Stimulated activated CD4-positive, alpha-beta T cell treated with anti-CD3 and anti-CD28 coated beads, TNF-alpha, amount 100 ng/mL, for 1 hour (primary cell): ENCODE measurements at places on chromosomes 7 and 10.

DNA sequence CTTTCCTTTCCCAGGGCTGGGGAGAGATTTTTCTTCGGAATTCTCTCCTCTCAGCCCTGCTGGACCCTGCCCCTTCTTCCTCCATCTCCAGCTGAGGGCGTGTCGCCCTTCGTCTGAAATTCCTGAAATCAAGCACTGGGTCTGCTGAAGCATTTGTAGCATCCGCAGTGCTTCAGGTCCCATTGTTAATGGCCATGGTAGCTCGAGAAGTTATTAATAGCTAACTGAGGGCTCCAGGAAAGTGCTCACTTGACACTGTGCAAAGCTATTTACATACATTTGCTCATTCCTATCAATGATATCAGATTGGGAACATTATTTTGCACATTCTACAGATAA lies 515 bp downstream of the FAM149B1 start:
- no peak for DNase-seq

DNA sequence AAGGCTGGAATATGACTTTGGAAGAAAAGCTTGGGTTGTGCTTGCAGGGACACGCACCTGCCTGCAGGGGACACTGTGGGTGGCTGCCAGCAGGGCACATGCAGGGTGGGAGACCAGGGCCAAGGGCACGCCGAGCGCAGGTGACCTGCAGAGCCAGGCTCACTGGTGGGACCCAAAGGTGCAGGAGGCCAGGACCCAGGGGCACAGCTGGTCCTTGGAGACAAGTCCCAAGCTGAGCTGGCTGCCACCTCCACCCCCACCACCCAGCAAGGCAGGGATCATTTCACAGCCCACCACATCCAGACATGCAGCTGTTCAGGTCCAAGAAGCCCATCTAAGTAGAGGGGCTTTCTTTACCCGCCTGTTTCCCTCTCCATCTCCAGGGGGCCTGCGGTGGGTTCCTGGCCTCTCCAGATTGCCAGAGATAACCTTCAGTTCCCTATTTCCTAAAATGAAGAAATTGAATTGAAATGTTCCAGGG lies 13.8 kb upstream of the CLIP2 start:
- no peak for DNase-seq

DNA sequence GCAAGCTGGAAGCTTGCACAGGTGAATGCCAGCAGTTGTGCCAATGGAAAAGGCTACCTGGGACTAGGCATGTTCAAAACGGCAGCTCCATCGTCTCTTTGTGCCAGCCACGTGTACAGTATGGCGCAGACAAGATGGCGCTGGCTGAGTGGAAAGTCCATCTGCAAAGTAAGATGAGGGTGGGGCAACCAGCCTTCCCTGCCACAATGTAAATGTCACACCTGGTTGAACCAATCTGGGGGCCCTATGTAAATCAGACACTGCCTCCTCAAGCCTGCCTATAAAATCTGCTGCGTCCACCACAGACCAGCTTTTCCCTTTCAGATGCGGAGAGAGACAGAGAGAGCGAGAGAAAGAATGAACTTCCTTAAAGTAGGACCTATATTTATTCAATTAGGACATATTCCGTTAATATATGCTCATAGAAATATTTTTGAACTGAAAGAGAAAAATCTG lies 18.5 kb upstream of the C7orf33 start:
- no peak for DNase-seq

DNA sequence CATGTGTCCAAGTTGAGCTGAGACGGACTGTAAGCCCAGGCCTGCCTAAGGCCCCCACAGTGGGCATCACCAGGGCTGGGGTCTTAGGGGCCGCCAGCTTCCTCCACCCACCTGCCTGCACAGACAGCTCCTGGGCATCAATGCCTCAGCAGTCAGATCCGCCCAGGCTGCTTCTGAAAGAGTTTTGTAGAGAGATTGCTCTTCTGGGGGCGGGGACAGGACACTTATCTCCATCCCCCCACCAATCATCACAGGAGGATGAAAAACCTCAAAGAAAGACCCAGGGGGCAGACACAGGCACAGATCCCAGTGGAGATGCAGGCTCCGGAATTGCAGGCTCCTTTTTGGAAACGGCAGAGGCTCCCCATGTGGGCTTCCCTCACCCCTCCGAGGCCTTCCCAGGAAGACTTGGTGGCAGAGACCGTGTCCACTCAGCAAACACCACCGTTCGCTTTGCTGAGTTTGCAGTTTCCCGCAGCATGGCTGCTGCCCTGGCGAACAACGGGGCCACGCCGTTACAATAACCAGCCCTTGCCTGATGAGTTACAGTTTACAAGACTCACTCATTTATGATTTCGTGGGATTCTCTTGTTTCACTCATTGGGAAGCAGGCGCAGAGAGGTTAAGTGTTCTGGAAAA lies 96.4 kb downstream of the MKI67 start:
- no peak for DNase-seq

- DNase-seq, result no peak
Observed at GRCh38 chr7:151179287-151179860, 7.7 kb downstream of the ASB10 start.

- no peak for DNase-seq
Observed at GRCh38 chr10:16520900-16521299, 779 bp downstream of the C1QL3 start.

- no peak for DNase-seq
Observed at GRCh38 chr7:27211764-27212204, 11.9 kb upstream of the HOXA13 start.
